ENCODE measurements at places on chromosomes 7 and 10.
A peak's percentile ranks its signal among the peaks of the same experiment; 100 is the strongest.

- DNase-seq: no peak
These were observed 194.8 kb upstream of the ZNF32 start for GRCh38 chr10:43843321-43844101.

- DNase-seq: peak; percentile 6
These were observed 1.6 kb downstream of the TAC1 start for GRCh38 chr7:97733276-97734161.

DNA sequence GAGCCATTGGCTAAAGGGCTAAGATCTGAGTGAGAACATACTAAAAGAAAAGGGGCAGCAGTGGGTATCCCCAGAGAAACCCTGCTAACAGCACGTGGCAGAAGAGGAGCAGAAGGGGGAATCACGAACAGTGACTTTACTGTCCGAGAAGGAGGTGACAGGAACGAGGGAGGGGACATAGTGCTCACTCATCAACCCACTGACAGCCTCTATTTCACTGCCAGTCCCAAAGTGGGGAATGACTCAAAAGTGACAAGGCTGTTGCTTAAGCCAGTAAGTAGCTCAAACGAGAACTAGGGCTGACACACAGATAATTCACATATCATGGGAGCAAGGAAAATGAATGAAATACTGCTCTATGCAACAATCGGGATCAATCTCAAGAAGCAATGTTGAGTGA lies 92.7 kb downstream of the RSU1 start:
- no peak for DNase-seq

DNA sequence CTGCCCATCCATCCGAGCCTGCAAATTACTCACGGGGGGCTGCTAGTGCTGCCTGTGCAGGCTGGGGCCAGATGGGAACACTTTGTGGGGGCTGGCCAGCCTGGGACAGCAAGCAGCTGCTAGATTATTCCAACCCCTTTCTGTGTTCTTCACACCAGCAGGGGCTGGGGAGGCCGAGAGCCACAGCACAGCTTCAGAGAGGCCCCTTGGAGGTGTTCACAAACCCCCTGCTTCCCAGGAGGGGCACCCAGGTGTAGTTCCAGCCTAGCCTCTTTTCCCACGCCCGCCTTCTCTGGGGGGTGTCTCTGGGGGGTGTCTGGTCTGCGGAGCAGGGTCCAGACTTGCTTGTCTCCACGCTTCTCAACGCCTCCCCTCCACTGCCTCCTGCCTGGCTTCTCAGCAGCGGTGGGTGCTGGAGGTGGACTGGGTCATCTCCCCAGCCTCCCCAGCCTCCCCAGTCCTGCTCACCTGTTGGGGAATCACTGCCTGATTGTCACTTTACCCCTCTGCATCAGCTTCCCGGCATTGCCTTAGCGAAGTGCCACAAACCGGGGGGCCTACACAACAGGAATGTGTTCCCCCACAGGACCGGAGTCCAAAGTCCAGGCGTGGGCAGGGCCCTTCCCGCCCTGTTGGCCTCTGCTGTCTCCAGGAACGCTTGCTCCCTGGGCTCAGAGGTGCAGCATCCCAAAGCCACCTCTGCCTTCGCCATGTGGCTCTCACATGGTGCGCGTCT lies 74.0 kb upstream of the EN2 start:
- no peak for DNase-seq

GRCh38 chr7:16975712-16976111 lies 93.9 kb upstream of the AGR3 start:
- DNase-seq: no peak

- DNase-seq: no peak
These were observed 17.9 kb upstream of the MYL7 start for GRCh38 chr7:44158873-44159631.

DNA sequence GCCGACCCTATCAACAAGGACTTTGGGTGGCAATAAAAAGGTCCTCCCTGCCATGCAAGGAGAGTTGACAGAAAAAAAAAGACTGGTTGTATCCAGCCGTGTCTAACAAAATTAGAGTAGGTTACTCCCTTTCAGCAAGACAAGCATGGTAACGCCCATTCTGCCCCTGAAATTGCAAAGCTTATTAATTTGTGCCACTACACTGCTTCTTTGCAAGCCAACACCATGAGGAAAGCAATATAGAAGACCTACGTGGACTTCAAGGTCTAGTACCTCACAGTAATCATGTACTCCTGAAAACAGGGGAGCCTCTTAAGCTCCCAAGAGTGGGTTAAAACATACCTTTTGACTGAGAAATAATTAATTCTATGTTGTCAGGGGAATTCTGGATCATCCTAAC lies 90.3 kb downstream of the FRMPD2 start:
- no peak for DNase-seq

- DNase-seq: no peak
These were observed 267.5 kb downstream of the GATA3 start for GRCh38 chr10:8321990-8322389.

- peak; percentile 27 for DNase-seq
These were observed 54.5 kb downstream of the RAB18 start for GRCh38 chr10:27558612-27559020.
